ENCODE measurements at places on chromosomes 16 and 17. TPM values are rescaled to one million over a fixed set of nuclear protein-coding genes. Genes with fewer than 3 reads are reported as not detected.

MPP2 gene
- 0.27 TPM for polyA plus RNA-seq

PPP1R9B gene
- 17.4 TPM for polyA plus RNA-seq

ZNF205 gene
- polyA plus RNA-seq, result 17.7 TPM

CDRT4 gene
- 24.3 TPM for polyA plus RNA-seq

CD300LB gene
- polyA plus RNA-seq, result not detected

DNA sequence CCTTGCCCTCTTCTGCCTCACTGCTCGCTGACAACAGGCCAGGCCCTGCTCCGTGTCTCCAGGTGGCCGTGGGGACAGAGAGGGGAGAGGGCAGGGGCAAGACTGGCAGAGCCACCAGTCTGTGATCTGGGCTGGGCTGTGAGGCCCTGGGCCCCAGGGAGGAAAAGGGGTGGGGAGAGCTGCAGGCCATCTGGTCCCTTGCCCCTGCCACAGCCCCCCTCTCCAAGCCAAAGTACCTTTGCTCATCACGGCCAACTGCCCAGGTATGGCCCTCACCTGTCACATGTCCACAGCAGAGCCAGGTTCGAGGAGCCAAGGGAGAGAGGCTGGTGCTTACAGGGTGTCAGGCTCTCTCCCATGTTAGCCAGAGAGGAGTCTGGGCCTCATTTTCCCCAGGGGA, 91.4 kb upstream of the LHX1 start:
- no peak overlapping the region for H3K4me3 ChIP-seq
- H3K4me1 ChIP-seq, result no peaks in the 10 kb centered on the region
- H3K27me3 ChIP-seq, result peaks cover 4% of the 10 kb centered on the region
- no peak for DNase-seq

DNA sequence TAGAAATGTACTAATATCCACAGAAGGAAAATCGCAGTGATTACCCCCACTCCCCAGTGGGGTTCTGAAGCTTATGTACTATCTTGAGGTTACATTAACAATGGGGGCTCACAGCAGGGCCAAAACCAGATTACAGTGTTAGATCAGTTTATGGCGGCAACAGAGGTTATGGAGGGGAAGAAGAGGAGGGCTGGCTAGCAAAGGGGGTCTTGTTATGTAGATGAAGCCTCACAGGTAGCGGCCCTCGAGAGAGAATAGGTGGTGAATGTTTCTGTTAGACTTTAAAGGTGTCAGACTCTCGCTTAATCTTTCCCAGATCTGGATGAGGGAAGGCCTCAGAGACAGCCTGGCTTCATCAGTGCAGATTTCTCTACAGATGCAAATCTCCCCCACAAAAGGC, 22.2 kb downstream of the RNF112 start:
- no peak overlapping the region for H3K4me3 ChIP-seq
- H3K27me3 ChIP-seq, result no peaks in the 10 kb centered on the region
- DNase-seq, result no peak
- H3K4me1 ChIP-seq, result no peaks in the 10 kb centered on the region

Measured in small intestine (tissue), 16 donors.